ENCODE measurements at places on chromosomes 3 and 15.

DNA sequence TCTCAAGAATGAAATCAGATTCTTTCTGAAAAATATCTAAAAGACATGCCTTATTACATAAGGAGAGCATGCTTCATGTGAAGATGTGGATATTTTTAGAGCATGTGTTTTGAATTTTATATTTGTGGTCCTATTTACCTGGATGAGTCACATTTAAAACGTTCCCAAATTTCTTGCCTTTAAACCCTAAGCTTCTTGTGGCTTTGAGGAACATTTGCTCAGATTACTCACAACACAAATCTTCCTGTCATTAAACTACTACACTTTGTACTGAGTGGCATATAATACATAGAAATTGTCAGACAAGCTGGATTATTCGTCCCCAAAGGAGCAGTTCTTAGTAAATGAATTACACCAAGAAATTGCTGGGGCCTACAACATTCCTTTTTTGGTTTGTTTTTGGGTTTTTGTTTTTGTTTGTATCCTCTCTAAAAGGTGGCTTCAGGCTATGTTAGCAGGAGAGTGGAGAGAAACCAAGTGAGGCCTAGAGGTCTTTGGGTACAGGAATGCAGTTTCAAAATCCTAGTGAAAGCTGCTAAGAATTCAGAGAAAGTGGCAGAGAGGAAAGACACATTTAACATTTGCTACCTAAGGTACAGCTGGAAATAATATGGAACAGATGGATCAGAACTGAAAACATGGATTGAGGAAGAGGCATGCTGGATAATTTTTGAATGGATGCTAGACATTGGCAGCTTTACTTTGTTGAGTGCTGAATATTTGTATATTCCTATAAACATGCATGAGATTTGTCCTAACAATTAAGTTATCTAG lies 128.1 kb downstream of the RPL22L1 start:
- DNase-seq, result no peak

GRCh38 chr3:183159333-183159732 lies 3.2 kb downstream of the LAMP3 start:
- DNase-seq, result peak; percentile 9

GRCh38 chr3:8607234-8608040 lies 37.2 kb downstream of the SSUH2 start:
- DNase-seq, result peak; percentile 88

DNA sequence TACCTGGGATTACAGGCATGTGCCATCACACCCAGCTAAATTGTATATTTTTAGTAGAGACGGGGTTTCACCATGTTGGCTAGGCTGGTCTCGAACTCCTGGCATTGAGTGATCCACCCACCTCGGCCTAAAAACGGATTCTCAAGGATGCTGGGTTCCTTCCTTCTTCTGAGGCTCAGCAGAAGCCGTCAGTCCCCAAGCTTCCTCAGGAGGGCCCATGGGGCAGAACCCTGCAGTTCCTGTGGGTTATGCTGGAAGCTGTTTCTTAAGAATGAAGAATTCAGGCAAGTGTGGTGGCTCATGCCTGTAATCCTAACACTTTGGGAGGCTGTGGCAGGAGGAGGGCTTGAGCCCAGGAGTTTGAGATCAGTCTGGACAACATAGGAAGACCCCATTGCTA lies 29.0 kb upstream of the ZNF710 start:
- DNase-seq, result no peak

DNA sequence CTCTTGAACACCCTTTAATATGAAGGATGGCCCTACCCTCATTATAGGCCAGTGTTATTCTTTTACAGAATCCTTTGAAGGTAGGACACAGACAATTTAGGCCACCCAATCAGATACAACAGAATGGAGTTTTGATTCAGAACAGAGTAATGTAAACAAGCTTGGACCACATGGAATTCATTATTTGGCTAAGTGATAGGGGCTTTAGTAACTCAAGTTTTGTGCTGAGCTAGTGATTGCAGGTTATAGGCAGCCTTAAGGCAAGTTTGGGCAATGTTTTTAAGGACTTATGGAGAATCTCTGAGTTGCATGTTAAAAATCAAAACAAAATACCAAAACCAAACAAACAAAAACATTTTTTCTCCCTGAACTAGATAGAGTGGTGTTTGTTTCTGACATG lies 312.1 kb upstream of the ROBO1 start:
- DNase-seq, result no peak

GRCh38 chr3:77837456-77838025 lies 797.6 kb downstream of the ROBO2 start:
- no peak for DNase-seq

GRCh38 chr3:129592381-129593131 lies 13.9 kb downstream of the PLXND1 start:
- no peak for DNase-seq

- DNase-seq, result no peak
Observed at GRCh38 chr15:70497661-70498060, 265.7 kb downstream of the UACA start.
